Activated naive CD8-positive, alpha-beta T cell treated with anti-CD3 and anti-CD28 coated beads for 36 hours (primary cell): ENCODE measurements at places on chromosomes 11 and 22. TPM values are rescaled to one million over a fixed set of nuclear protein-coding genes. Genes with fewer than 3 reads are reported as not detected.

SLC1A2 gene
- total RNA-seq, result not detected

SMC1B gene
- total RNA-seq, result 2.1 TPM

TMEM132A gene
- total RNA-seq, result 1.4 TPM

ARHGAP8 gene
- total RNA-seq, result 3.2 TPM

DNAJB7 gene
- not detected for total RNA-seq

PHOX2A gene
- not detected for total RNA-seq

TRPM5 gene
- not detected for total RNA-seq

SLC22A24 gene
- total RNA-seq, result not detected

SMIM35 gene
- total RNA-seq, result not detected

GRCh38 chr22:34324763-34325162, 404.5 kb upstream of the LARGE1 start:
- no peak for DNase-seq
- no peaks in the 10 kb centered on the region for H3K36me3 ChIP-seq
- H3K4me1 ChIP-seq, result no peaks in the 10 kb centered on the region

GRCh38 chr22:42769238-42769573, 48.5 kb upstream of the A4GALT start:
- peaks cover 2% of the 10 kb centered on the region for H3K4me1 ChIP-seq
- H3K27ac ChIP-seq, result no peak overlapping the region
- no peak for DNase-seq

GRCh38 chr22:31327806-31328543, 18.2 kb downstream of the PATZ1 start:
- DNase-seq, result no peak
- peaks cover 24% of the 10 kb centered on the region for H3K4me1 ChIP-seq
- no peaks in the 10 kb centered on the region for H3K27me3 ChIP-seq

- peaks cover 5% of the 10 kb centered on the region for H3K4me1 ChIP-seq
- H3K27me3 ChIP-seq, result no peaks in the 10 kb centered on the region
- H3K27ac ChIP-seq, result no peak overlapping the region
- no peak for DNase-seq
- H3K4me3 ChIP-seq, result no peak overlapping the region
Observed at GRCh38 chr22:50150161-50151129, 20.1 kb upstream of the PANX2 start.

DNA sequence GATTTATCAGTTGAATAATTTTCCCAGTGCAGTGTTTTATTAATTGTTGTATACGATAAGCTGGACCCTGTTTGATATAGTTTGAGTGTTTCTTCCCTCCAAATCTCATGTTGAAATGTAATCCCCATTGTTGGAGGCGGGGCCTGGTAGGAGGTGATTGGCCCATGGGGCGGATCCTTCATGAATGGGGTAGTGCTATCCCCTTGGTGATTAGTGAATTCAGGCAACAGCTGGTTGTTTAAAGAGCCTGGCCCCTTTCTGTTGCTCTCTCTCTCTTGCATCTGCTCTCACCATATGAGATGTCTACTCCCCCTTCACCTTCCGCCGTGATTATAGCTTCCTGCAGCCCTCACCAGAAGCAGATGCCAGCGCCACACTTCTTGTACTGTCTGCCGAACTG, 1.5 kb downstream of the OR5A1 start:
- H3K4me1 ChIP-seq, result no peaks in the 10 kb centered on the region
- no peaks in the 10 kb centered on the region for H3K36me3 ChIP-seq
- no peak overlapping the region for H3K27ac ChIP-seq

DNA sequence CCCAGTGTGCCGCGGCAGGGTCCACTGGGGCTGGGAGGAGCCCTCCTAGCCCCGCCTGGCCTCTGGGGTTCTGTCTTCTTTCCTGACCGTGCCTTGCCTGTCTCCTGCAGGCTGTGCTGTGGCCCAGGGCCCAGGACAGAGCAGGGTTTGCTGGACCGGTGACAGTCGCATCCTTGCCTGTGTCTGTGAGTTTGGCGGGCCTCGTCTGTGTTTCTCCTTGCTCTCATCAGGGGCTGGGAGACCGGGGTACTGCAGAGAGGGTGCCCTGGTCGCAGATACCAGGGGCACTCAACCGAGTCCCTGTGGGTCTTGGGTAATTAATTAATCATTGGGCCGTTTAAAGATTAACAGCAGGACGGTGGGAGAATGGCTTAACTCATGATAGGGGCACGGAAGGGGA, 29.9 kb downstream of the RPL3 start:
- H3K36me3 ChIP-seq, result peaks cover 3% of the 10 kb centered on the region
- H3K4me3 ChIP-seq, result no peak overlapping the region
- H3K4me1 ChIP-seq, result peaks cover 6% of the 10 kb centered on the region
- DNase-seq, result no peak
- H3K27me3 ChIP-seq, result no peaks in the 10 kb centered on the region

GRCh38 chr11:93648158-93648557, 13.3 kb upstream of the CEP295 start:
- no peak overlapping the region for H3K27ac ChIP-seq
- no peaks in the 10 kb centered on the region for H3K27me3 ChIP-seq
- DNase-seq, result no peak
- no peaks in the 10 kb centered on the region for H3K36me3 ChIP-seq
- H3K4me1 ChIP-seq, result peaks cover 3% of the 10 kb centered on the region
- H3K4me3 ChIP-seq, result no peak overlapping the region

- H3K4me3 ChIP-seq, result no peak overlapping the region
- no peak overlapping the region for H3K27ac ChIP-seq
- peaks cover 20% of the 10 kb centered on the region for H3K27me3 ChIP-seq
- H3K4me1 ChIP-seq, result no peaks in the 10 kb centered on the region
- H3K36me3 ChIP-seq, result no peaks in the 10 kb centered on the region
Observed at GRCh38 chr11:60422609-60423008, 6.8 kb upstream of the MS4A5 start.

DNA sequence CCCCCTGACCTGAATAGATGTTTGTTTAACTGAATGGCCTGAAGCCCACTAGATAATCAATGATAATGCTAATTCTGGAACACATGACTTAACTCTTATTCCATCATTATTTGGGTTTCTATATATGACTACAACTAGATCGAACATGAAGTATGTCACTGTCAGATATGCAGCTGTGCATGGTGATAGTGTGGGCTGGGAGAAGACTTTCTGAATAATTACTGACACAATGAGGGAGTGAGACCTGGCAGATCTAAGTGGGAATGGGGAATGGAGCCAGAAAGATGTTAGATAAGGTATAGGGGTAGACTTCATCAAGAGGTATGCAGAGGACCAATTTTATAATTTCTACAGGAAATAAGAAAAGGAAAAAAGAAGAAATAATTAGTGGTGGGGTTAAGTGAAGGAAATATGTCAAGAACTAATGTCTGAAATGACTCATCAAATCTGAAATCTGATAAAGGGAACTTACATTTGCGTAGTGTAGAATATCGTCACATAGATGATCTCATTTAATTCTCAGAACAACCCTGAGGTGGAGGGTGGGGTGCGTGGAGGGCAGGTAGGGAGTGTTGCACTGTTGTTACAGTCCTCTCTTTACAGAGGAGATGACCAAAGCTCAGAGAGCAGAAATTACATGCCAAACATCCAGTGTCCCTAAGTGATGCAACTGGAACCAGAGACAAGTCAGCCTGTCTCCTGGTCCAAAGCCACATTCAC, 68.2 kb upstream of the EED start:
- H3K4me3 ChIP-seq, result no peak overlapping the region
- H3K27me3 ChIP-seq, result no peaks in the 10 kb centered on the region
- H3K36me3 ChIP-seq, result no peaks in the 10 kb centered on the region
- DNase-seq, result peak; percentile 46
- peaks cover 15% of the 10 kb centered on the region for H3K4me1 ChIP-seq

DNA sequence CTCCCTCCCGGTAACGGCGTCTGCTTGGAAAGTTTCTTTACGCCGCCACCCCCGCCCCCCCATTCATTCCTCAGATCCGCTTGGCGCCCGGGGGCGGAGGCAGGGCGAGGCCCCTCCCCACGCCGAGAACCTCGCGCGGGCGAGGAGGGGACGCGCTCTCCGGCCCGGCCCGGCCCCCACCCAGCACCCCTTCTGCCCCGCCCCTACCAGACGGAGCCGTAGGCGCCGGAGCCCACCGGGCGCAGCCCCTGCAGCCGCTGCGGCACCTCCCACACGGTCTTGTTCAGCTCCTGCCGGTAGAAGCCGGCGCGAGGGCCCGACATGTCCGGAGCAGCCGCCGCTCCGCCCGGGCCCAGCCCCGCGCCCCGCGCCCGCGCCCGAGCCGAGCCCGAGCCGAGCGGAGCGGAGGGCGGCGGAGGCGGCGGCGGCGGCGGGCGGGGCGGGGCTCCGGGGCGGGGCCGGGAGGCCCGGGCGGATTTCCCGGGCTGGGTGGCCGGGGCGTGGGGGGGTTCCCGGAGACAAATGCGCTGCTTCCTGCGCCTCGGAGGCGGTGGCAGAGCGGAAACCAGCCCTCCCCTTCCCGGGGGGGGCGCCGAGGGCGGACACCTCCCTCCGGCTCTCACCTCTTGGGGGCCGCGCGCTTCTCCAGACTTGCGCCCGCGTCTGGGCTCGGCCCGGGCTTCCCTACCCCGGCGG, at the start of gene MAPK11:
Gene MAPK11 (minus strand): TSS at position 411 of the 696 bp plus-strand sequence. CDS start 88 bp downstream, at position 323.
- H3K4me3 ChIP-seq, result peak within 1 kb of the TSS; percentile 67
- H3K4me1 ChIP-seq, result peaks cover 9% of the 10 kb centered on the region
- peak; percentile 72 for DNase-seq
- no peak within 1 kb of the TSS for H3K27ac ChIP-seq
- peaks cover 25% of the 10 kb centered on the region for H3K27me3 ChIP-seq

- H3K4me1 ChIP-seq, result peaks cover 39% of the 10 kb centered on the region
- H3K27ac ChIP-seq, result peak overlapping the region; percentile 38
- no peak overlapping the region for H3K4me3 ChIP-seq
- peaks cover 11% of the 10 kb centered on the region for H3K27me3 ChIP-seq
Observed at GRCh38 chr22:30250661-30251267, 4.2 kb upstream of the LIF start.
